ENCODE measurements at places on chromosomes 3 and 15. TPM values are rescaled to one million over a fixed set of nuclear protein-coding genes. Genes with fewer than 3 reads are reported as not detected.

ZBED2 gene
- total RNA-seq, result not detected

GOLGA8K gene
- 1.3 TPM for total RNA-seq

CHRD gene
- 1.5 TPM for total RNA-seq

VILL gene
- 2.6 TPM for total RNA-seq

ITGA11 gene
- total RNA-seq, result 1,105 TPM

DOCK3 gene
- 0.17 TPM for total RNA-seq

CFAP44 gene
- total RNA-seq, result 5.7 TPM

PGBD4 gene
- 1.6 TPM for total RNA-seq

LXN gene
- total RNA-seq, result 3.4 TPM

MRAS gene
- 68.4 TPM for total RNA-seq

OXTR gene
- 48.8 TPM for total RNA-seq

TMEM42 gene
- total RNA-seq, result 14.3 TPM

MEX3B gene
- 52.7 TPM for total RNA-seq

THBS1 gene
- 2,311 TPM for total RNA-seq

ATP8B4 gene
- not detected for total RNA-seq

C3orf62 gene
- 6.9 TPM for total RNA-seq

LSMEM2 gene
- total RNA-seq, result not detected

TGM5 gene
- not detected for total RNA-seq

CHRM5 gene
- not detected for total RNA-seq

Measured in chondrocyte (in vitro differentiated cells).